ENCODE measurements at places on chromosomes 3 and 15.

- DNase-seq, result no peak
Measured at GRCh38 chr3:107416886-107417285, 39.6 kb downstream of the CCDC54 start.

- no peak for DNase-seq
Measured at GRCh38 chr3:135224815-135225362, 429.8 kb downstream of the EPHB1 start.

DNA sequence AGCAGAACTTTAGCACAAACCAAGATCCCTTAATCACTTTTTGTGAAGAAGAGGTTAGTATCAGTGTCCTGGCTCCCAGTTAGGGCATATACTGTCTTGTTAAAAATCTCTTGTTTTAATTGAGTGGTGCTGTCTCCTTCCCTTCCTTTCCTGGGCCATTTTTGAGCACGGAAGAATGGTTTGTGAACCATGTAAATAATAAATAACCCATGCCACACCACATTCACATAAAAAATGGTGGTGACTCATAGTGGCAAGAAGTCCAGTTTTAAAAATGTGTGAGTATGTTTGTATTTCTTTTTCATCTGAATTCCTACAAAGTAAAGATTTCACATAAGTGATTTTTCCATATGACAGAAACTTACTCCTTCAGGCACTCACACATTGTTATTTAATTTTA is 59.1 kb upstream of the SPRED1 start:
- DNase-seq, result no peak

DNA sequence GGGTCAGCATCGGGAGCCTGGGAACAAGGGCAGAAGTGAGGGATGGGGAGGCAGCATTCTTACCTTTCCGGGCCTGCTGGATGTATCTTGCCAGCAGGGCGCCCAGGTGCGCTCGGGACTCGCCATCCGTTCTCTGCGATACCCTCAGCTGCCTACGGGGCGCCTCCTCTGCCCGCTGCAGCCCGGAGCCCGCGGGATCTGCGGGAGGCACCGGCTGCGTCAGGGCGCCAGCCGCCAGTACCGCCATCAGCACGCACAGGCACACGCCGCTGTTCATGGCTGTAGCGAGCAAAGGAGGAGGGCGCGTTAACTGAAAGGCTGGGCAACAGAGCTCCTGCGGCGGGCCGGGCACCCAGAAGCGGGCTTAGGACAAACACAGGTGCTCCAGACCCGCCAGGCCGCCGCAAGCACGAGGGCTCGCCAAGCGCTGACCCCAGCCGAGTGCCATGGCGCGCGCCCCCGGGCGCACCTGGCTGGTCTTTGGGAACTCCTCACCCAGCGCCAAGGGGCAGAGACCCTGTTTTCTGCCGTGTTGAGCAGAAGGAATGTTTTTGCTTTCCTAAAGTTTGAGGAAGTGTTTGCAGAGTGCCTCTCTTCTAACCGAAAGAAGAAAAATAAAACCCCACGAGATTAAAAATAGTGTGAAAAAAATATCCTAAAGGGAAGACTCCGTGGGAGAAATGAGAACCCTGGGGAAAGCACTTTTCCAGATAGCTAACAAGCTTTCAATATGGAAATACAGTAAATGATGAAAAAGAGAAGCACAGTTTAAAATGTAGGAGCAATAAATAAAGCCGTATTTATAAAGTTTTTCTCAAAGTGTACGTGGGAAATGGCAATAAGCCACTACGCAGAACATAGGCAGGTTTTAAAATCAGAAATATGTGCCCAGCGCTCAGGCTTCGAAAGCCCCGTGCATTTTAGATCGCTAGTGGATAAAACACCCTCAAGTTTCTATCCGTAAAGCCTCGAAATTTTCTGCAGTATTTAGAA is 2.3 kb downstream of the CCK start:
- no peak for DNase-seq

- no peak for DNase-seq
Measured at GRCh38 chr3:182268711-182269110, 524.6 kb upstream of the ATP11B start.

DNA sequence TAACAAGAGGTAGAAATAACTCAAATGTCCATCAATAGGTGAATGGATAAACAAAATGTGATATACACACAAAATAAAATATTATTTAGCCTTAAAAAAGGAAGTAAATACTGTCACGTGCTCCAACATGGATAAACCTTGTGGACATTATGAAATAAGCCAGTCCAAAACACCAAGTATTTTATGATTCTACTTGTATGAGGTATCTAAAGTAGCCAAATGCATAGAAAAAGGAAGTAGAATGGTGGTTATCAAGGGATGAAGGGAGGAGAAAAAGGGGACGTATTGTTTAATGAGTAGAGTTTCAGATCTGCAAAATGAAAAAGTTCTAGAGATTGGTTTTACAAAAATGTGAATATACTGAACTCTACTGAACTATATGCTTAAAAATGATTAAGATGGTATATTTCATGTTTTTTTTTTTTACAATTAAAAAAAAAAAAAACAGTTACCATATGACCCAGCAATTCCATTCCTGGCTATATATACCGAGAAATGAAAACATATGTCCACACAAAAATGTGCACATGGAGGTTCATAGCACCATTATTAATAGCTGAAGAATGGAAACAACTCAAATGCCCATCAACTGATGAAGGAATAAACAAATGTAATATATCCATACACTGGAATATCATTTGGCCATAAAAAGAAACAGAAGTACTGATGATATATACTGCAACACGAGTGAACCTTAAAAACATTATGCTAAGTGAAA is 29.1 kb upstream of the MAP6D1 start:
- DNase-seq, result no peak

DNA sequence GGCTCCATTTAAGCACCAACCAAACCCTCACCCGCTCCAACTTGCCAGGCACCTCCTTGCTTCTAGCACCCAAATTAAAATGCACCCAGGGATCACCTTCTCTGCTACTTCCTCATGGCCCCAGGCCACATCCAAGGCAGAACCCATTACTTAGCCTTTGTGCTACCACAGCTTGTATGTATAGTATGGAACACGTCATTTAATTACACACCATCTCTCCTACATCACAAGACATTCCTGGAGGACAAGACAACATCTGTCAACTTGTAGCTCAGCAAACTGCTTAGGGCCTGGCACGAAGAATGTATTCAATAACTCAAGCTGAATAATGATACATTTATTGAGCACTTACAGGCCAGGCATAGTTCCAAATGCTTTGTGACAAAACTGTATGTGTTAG is 23.3 kb downstream of the ZDHHC3 start:
- no peak for DNase-seq

DNA sequence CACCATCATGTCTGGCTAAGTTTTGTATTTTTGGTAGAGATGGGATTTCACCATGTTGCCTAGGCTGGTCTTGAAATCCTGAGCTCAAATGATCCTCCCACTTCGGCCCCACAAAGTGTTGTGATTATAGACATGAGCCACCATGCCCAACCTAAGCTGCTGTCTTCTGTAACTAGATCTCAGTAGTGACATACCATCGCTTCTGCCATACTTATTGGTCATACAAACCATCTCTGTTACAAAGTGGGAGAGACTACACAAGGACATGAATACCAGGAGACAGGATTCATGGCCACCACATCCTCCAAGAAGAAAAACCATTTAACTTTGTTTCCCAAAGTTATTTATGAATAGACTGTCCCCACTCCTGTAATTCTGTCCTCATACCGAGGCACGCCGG is 81.3 kb downstream of the SMAD6 start:
- no peak for DNase-seq

- DNase-seq, result no peak
Measured at GRCh38 chr3:43053291-43053690, 52.6 kb downstream of the POMGNT2 start.

GRCh38 chr15:48896869-48897814 is 19.2 kb downstream of the EID1 start:
- DNase-seq, result peak; percentile 40

DNA sequence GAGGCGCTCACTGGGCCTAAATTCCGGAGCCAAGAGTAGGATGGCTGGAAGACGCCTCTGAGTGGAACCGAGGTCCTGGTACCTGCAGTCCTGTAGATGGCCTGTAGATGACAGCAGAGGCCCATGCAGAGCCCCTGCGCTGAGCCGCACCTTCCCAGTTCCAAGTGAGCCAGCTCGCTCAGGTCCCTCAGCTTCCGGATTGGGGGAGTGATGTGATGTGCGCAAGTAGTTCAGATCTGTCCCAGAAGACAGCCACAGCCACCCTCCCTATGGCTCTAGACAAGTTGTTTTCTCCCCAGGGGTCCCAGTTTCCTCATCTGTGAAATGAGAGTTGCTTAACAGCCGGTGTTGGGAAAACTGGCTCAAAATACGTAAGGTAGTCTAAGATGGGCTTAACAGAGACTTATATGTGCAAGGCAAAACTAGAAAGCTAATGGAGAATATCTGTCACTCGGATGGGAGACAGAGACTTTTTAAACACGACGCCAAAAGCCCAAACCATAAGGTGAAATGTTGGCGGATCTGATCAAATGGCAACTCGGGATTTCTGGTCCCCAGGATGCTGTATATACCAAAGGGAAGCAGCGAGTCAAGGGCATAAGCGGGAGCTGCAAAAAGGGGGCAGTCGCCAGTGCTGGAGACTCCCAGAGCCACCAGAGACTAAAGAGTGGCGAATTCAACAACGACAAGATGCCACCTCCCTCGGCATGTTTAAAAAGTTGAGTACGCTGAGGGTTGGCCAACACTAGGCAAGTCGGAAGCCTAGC is 765 bp upstream of the MAPKAPK3 start:
- peak; percentile 88 for DNase-seq

GRCh38 chr15:81080996-81081395 is 53.1 kb upstream of the CFAP161 start:
- no peak for DNase-seq
